ENCODE measurements at places on chromosomes 7 and 10. TPM values are rescaled to one million over a fixed set of nuclear protein-coding genes. Genes with fewer than 3 reads are reported as not detected.

GRCh38 chr10:667096-667495 is 22.4 kb downstream of the DIP2C start:
- no peak for ATAC-seq

DNA sequence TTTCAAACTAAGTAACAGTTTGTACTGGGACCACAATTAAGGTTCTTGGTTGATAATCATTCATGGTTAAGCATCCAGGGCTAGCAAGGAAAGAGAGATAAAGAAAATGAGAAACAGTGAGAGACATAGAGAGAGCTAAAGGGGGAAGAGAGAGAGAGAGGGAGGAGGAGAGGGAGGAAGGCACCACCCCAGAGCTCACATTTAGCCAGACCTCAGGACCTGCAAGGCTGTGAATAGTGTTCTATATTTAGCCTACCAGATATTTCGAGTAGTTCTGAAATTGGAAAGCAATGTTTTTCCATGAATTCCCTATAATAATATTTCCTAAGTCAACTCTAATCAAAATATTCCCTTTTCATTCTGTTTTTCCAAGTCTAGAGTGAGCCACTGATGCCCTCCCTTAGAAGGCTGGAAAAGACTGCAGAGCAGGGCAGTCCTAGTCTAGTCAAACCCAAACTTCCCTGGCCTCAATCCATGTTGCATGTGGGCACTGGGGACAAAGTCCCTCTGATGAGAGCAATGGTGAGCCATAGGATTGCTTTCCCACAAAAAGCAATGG is 119.4 kb upstream of the INHBA start:
- ATAC-seq = no peak

GRCh38 chr7:129367700-129368388 is 66.4 kb upstream of the STRIP2 start:
- ATAC-seq = peak; percentile 94

DNA sequence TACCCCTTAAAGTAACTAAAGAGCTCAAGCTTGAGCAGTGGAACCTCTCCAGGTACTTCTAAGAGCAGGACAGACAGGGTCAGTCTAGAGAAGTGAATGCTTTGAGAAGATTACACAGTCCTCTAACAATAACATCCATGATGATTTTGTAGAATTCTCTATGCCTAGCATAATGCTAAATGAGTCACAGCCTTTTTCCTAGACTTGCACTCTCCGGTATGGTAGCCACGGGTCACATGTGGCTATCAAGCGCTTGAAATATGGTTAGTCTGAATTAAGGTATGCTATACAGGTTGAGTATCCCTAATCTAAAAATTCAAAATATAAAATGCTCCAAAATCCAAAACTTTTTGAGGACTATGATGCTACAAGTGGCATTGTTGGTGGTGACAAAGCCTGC is 166.6 kb upstream of the MKLN1 start:
- no peak for ATAC-seq

DNA sequence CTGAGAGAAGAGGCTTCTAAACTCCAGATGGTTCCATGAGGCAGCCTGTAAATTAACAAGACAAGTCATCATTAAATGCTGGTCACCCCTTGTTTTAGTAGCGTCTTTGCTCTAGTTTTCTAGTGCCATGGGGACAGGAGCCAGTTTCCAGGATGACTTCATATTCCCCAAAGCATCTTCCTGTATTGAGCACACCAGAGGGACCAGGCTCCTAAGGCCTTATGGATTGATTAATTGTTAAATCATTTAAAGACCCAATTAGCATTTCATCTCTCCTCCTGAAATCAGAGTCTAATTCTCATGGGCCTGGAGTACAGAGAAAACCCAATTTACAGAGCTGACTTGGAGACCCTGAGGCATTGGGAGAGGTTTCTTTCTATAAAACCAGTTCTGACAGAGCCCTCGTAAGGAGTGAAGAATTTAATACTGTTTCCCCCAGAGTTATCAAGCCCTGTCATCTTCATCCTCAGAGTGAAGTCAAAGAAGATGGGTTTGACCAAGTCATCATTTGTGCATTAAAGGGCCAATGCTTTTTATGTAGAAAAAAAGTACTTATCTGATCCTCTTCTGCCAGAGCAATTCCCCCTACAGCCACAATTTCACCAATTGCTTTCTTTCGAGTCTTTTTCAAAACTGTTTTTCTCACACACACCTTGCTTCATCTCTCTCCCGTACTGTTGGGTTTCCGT is 678.7 kb downstream of the SDK1 start:
- no peak for ATAC-seq

DNA sequence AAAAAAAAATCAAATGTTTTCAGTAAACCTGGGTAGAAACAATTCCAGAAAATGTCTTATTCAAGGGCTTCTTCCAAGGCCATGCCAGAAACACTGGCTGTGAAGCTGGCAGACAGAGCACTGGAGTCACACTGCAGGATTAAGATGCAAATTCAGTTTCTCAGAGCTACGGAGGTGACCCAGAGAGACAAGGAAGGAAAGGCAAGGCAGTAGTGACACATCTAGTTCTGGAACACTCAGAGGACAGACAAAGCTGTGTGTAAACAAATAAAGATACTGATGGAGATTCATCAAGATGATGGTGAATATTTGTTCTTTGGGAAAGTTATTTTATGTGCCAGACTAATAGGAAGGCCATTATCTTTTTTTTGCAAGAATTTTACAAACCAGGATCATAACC is 608.3 kb upstream of the C7orf33 start:
- ATAC-seq = no peak

GRCh38 chr7:1973321-1974251 is 259.2 kb downstream of the MAD1L1 start:
- no peak for ATAC-seq

GRCh38 chr10:95416270-95416669 is 125.5 kb upstream of the PDLIM1 start:
- ATAC-seq = no peak

GRCh38 chr7:6159524-6160031 is 112.8 kb downstream of the CYTH3 start:
- ATAC-seq = peak; percentile 7

DNA sequence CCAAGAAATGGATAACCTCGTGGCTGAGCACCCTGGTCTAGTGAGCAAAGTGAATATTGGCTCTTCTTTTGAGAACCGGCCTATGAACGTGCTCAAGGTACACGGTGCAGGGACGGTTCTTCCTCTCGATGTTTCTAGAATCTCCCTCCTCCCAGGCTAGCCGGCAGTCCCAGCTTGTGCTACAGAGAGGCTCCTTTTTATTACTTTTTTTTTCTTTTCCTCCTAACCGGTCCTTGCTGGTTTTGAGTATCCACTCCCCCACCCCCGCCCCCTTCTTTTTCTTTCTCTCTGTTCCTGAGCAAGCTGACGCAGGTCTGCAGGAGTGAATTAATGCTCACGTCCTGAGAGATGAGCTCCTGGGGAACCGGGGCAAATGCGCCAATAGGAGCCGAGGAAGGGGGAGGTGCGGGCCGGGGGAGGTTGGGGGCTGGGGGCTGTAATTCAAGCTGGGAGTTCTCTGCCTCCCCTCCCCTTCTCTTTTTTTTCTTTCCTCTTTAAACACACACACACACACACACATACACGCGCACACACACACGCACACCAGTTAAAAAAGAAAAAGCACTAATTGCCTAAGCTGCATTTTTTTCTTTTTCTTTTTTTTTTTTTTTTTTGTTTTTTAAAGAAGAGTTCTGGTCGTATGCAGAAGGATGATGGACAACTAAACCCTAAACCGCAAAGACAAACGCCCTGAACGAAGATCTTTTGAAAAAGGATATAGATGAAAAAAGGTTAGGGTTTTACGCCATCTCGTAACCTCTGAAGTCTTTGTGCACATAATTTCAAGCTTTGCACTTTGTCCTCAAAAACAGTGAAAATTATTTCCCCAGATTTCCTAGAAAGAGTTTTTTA is 6.6 kb downstream of the CPA2 start:
- ATAC-seq = peak; percentile 91

DNA sequence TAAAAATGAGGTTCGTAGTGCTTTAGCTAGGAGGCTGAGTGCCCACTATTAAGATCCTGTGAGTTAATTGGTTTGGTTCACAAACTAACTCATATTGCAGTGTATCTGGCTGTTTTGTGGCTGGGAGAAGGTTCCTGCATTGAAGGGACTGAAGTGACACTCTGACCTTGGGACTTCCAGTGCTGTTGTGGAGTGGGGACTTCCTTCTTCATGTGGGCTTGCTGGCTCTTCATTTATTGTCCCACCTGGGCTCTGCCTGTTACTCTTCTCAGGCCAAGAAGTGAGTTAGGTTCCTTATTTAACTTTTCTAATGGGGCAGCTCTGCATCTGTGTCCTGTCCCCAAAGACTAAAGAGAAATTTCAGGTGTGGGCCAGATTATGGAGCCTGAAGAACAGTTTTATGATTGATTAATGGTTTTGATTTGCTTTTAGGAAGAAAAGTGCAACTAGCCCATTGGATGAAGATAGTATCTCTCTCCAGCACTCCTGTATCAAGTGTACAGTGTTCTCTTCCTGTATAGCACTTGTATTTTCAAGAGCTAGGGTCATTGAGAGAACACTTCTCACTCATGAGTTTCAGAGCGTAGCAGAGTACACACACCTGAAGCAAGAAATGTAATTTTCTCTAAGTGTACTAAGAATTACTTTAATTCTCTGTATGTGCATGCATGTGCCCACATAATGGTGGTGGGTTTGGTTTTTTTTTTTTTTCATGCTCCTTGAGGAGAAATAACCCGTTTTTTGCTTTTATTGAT is 54.8 kb downstream of the AUTS2 start:
- no peak for ATAC-seq

DNA sequence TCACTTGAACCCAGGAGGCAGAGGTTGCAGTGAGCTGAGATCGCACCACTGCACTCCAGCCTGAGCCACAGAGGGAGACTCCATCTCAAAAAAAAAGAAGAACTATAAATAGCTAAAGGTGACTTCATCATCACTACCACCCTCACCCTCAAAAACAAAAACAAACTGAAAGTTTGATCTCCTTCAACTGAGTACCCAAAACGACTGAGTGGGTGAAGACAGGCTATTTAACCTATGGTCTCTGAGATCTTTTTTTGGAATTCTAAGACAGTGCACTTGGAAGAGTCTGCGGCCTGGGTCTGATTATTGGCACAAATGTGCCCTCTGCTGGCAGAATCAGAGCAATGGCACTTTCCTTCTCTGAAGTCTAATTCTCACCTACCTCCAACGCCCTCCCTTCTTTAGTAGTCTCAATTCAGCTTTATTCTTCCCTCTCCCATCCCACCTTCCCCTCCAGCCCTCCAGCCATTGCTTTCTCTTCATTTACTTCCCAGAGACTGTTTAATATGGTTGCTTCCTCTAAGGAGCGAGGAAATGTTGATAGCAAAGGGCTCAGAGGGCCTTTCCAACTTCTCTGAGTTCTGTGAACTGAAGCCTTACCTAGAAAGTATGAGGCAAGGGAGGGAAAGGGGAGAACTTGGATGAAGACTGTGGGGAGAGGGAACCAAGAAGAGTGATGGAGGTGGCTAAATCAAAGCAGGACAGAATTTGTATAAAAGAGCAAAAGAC is 2.9 kb upstream of the MYOZ1 start:
- ATAC-seq = peak; percentile 62

DNA sequence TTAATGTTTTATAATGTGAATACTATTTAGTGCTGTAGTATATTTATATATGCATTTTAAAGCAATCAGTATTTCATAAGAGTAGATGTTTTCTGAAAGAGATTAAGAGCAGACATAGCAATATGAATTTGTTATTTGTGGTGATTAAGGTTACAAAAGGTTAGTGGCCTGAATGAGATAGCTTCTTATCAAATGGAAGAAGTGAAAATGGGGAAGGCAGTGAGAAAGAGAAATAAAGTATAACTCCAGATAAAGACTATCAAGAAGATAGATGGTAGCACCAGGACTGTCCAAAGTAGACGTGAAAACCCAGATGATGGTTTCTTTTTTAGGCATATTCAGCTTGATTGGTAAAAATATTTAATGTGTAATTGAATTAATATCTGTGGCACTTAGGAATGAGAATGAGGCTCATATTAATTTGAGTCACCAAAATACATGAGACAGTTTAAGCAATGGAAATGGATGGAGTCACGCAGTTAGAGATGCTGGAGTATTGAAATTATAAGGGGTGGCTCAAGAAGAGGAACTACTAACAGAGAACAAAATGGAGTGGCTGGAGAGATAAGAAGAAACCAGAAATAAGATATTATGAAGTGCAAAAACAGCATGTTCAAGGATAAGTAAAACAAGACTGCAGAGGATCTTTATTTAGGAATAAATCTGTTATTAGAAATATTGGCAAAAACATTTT is 288.0 kb upstream of the SEMA3C start:
- no peak for ATAC-seq

NFE2L3 gene
- 5.3 TPM for total RNA-seq

SYT15 gene
- 0.56 TPM for total RNA-seq

ITPRID1 gene
- total RNA-seq = 0.09 TPM

HOXA11 gene
- total RNA-seq = 0.10 TPM

PPP1R17 gene
- 90.2 TPM for total RNA-seq

IQUB gene
- 2.4 TPM for total RNA-seq

CFAP58 gene
- 1.1 TPM for total RNA-seq

LIPF gene
- total RNA-seq = not detected

SLC13A1 gene
- not detected for total RNA-seq

DOCK1 gene
- total RNA-seq = 15.1 TPM

PCBD1 gene
- 65.3 TPM for total RNA-seq

Measured in motor neuron (in vitro differentiated cells).